Daoy (cell line): ENCODE measurements at places on chromosomes 4 and X.

DNA sequence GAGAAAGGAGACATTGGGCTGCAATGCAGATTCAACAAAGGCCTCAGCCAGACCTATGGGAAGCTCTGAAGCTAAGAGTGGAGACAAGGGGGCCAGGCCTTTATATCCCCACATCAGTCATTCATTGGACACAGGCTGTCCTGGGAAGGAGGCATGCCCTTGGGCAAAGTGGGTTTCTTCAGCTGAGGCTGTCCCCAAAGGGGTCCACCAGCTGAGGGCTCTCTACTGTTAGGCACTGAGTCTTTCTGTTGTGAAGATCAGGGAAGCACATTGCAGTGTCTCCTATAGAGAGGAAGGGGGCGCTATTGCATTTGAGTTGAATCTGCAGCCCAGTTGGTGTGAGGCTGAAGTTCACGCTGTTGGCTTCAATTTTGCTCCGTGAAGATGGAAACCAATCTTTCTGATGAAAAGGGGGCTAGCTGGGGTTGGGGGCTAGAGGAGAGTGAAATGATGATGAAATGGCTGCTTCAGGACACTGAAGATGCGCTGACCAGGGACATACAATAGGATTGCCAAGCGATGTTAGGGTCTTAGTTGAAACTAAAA, 48.0 kb downstream of the SLC25A5 start:
- peak; percentile 31 for DNase-seq

- peak; percentile 52 for DNase-seq
These were observed 30.4 kb downstream of the ELF4 start for GRCh38 chrX:130079824-130080406.

- no peak for DNase-seq
These were observed 32.0 kb downstream of the CTBP1 start for GRCh38 chr4:1216869-1217294.

DNA sequence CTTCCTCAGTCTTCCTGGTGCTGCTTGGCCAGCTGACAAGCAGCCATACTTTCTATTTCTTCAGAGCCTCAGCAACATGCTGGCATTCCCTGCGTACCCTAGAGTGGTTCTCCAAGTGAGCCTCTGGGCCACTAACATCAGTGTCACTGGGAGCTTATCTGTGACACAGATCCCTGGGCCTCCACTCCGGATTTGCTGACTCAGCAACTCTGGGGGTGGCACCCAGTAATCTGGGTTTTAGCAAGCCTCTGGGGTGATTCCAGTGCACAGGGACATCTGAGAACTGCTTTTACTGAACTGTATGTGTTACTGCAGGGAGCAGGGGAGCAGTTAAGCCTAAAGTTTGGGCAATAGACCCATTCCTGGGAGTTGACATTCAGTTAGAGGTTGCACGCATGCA, 28.2 kb upstream of the HMGB3 start:
- DNase-seq, result no peak
